ENCODE measurements at places on chromosomes 7 and 10.

DNA sequence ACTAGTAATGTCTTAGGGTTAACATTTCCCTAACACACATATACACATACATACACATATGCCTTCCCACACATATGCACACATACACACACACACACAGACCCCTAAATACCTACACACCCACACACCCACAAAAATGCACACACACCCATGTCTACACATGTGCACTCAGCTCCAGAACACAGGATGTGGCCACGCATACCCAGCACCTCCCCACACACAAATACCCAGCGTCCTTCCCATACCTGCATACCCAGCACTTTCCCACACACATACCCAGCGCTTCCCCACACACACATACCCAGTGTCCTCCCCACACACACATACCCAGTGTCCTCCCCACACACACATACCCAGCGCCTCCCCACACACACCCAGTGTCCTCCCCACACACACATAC, 534.9 kb downstream of the DNAJB6 start:
- DNase-seq, result no peak

DNA sequence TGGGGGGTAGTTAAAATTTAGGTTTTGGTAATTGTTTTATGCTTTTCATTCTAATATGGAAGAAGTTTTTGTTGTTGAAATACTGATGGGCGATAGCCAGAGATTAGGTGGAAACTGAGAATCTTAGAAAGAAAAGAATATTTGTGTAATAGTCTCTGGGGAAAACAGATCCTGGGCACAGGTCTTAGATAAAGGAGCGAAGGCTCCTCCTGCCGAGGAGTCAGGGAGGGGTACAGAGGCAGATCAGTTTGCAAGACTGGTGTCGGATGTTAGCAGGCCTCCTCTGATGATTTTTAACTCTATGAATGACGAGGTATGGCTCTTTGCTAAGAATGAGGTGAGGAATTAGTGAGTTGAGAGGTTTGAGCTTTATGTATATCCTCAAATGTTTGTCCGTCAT, 339.7 kb downstream of the HGF start:
- no peak for DNase-seq

DNA sequence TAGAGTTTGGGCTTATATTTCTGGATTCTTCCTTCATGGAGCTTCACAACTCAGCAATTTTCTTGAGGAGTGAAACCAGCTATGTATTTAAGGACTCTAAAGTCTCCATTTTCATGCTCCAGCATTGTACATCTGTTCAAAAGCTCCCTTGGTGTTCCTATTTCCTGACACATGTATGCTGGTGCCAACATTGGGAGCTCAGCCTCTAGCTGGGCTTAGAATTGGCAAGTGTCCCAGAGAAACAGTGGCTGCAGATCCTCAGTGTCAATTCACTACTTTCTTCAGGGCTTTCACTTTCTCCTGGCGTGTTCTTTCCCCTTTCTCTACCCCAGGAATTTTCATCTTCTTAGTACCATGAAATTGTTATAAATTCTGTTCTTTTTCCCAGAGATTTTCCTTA, 103.1 kb downstream of the ZNF467 start:
- DNase-seq, result no peak

- DNase-seq, result no peak
These were observed 10.1 kb downstream of the LANCL2 start for GRCh38 chr7:55375237-55375636.

- no peak for DNase-seq
These were observed 233.6 kb downstream of the GLRX3 start for GRCh38 chr10:130369645-130370381.

DNA sequence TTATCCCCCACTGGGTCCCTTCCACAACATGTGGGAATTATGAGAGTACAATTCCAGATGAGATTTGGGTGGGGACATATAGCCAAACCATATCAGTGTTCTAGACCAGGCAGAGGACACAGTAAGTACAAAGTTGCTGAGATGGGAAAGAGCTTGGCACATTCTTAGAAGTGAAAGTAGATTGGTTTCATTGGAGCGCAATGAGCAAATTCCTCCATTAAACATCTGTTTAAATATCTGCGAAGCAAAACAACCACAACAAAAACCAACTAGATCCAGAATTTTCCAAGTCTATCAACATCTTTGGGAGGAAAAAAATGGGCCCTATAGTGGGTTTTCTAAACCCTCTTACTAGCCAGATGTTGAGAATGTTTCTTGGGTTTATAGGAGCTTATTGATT, 80.0 kb upstream of the STEAP1B start:
- DNase-seq, result no peak

DNA sequence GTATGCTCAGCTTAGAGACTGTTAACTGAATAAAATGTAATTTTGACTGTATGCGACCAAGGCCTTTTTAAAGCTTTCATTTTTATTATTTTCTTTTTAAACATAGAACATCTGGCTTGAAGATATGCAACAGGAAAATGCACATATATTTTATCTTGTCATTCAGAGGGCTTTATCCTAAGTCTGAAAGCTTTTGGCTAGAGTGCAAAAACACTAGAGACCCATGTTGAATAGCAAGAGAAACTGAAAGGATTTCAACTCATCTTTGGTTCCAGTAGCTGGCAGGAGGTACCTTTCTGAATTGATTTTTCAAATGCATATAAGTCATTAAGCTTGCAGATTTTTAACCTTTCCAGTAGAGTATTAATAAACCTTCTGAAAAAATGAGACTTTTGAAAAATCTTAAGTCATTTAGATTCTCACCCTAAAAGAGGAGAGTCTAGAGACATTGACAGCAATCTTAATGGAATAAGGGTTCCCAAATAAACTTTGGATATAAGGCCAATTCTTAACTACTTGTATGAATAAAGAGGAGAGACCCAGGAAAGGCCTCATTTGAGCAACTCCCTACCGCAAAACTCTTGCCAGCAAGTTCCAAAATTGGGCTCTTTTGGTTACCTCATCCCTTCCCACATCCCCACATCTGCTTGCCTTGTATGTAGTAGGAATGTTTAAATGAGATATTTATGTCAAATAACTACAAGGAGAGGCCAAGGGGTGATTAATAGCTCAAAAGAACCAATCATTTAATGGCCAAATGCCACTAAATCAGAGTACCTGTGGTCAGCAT, 454.4 kb downstream of the HTR7 start:
- no peak for DNase-seq

GRCh38 chr10:49397036-49397999, 1.4 kb upstream of the DRGX start:
- no peak for DNase-seq

- no peak for DNase-seq
These were observed 18.7 kb upstream of the KNDC1 start for GRCh38 chr10:133141144-133141957.

DNA sequence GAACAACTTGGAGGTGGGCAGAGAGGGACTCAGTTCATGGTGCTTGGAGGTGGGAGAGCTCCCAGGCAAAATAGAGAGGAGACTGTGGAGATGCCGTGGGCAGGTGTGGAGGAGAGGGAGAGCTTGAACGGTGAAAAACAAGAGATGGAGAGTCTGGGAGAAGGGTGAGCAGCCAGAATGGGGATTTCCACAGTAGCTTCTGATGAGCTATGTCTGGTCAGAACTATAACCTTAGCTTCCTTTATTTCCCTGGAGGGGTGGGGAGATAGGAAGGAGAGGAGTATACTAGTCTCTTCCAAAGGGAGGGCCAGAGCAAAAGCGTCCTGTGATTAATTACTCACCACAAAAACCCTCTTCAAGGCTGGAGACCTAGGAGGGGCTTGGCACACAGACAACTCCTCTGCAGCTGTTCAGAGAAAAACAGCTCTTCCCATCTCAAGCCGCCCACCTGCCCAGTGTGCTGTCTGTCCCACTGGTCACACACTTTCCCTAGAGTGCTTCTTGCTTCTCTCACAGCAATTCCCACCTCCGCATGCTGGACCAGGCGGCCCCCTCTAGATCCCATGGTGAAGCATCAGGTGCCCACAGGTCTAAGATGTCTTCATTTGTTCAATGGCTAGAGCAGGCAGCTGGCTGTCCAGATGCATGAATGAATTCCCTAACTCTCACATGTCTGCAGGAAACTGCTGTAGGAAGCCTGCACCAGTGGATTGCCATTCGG, 41.9 kb downstream of the TAS2R41 start:
- DNase-seq, result no peak

- no peak for DNase-seq
These were observed 15.0 kb upstream of the SLK start for GRCh38 chr10:103951942-103952341.

- DNase-seq, result no peak
These were observed 534.3 kb downstream of the PARD3 start for GRCh38 chr10:34280599-34281374.

DNA sequence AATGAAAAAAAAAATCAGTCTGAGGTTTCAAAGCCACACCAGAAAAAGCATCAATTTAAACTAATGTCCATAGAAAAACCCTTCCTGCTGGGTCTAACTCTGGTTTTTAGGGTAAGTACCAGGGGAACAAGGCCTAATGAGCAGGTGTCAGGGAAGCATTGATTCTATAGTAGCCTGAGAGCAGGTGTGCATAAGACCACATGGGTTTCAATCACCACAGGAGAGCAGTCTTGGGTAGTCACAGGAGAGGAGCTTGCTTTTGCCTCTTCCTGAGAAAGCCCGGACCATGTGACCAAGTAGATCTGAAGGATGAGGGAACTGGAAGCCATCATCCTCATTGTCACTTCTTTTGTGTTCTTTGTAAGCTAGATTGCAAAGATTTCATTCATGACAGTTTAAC, 66.3 kb upstream of the AGK start:
- DNase-seq, result no peak

DNA sequence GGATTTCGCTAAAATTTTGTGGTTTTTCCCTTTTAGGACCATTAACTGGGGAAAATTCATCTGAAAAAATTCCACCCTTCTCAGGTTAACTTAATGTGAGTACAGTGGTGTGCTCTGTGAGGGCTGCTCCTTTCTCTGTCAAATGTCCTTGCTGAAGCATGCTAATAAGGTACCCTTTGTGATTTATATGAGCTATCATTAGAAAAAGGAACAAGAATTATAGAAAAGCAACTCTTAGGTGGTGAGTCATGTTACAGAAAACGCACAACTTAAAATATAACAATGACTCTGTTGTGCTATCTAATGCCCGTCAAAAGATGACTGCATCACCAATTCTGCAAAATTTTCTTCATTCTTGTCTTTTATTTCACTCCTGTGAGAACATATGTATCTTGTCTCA, 162.0 kb upstream of the MAGI2 start:
- DNase-seq, result no peak

DNA sequence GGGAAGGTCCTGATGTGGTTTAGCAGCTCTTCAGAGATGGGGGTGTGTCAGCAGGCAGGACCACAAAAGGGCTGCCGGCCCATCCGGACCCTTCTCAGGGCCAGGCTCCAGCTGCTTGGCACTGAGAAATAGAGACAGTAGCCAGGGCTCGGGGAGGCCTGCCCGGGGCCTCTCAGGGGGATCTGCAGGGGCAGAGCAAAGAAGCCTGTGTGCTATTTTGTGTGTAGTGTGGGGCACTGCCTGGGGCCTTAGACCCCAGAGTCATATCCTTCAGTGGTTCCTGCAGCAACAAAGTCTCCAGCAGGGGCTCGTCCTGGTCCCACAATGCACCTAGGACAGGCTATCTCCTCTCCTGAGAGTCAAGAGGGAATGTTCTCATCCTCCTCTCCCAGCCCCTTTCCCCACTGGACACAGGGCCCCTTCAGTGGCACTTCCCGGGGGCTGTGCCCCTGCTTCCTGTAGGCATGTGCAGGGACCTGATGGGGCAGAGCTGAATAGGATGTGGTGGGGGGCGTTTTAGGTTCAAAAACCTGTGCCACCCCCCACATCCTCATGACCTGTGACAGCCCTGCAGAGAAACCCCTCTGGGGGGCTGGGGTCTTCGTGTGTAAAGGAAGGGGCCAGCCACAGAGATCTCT, 159.5 kb upstream of the RHEB start:
- no peak for DNase-seq

DNA sequence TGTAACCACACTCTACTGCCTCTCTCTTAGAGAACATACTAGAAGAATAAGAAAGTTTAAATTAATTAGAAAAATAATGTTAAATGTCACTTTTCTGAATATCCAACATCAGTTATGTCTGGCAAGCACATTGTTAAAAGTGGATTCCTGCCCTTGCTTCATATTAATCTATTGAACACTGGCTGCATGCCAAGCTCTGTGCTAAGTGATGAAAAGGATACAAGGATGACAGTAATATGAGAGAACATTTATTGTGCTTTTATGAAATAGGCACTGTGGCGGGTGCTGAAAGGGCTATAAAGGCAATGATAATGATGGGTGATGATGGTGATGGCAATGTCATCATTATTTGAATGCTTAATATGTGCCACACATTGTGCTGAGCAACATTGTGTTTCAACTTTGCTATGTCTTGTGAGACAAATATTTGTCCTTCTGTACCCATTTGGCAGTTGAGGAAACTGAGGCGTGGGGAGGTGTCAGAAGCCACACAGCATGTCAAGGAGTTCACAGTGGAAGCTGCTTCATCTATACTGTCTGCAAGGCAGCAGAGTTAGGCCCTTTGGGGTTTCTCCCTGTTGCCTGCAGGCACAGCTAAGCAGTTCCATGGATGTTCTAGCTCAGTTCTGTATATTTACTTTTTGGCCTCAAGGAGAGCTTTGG, 64.2 kb upstream of the RAPGEF5 start:
- DNase-seq, result no peak
